ENCODE measurements at places on chromosomes 1 and 21. TPM values are rescaled to one million over a fixed set of nuclear protein-coding genes. Genes with fewer than 3 reads are reported as not detected.

DNA sequence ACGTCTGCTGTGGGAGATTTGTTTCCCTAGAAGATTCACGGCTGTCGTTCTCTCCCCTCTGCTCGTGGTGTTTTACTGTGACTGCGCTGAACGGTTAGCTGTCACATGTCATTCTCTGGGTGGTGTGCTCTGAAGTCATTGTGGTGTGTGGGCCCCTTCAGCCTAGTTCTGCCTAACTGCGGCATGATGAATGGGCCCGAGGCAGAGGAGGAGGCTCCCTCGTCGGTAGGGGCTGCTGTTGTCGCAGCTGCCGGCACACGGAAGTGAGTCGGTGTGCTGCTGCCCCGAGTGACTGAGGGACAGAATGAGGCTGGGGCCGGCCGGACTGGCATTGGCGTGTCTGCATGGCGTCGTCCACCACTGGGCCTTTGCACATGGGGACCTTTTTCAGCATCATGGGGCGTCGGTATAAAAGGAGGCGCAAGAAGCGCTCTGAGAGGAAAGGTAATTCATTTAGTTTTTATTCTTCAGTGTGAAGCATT is 77.9 kb downstream of the ADARB1 start:
- no peaks in the 10 kb centered on the region for H3K27me3 ChIP-seq
- DNase-seq = peak; percentile 74
- H3K4me1 ChIP-seq = peaks cover 57% of the 10 kb centered on the region
- H3K4me3 ChIP-seq = peak overlapping the region; percentile 78

GFI1 gene
- 76.9 TPM for total RNA-seq

GRCh38 chr1:117820694-117821381 is 108.6 kb downstream of the GDAP2 start:
- H3K27me3 ChIP-seq = peaks cover 2% of the 10 kb centered on the region
- H3K4me3 ChIP-seq = no peak overlapping the region
- no peak overlapping the region for H3K27ac ChIP-seq
- H3K36me3 ChIP-seq = no peaks in the 10 kb centered on the region
- H3K4me1 ChIP-seq = no peaks in the 10 kb centered on the region

HTR6 gene
- not detected for total RNA-seq

C4BPA gene
- not detected for total RNA-seq

GRCh38 chr1:222275729-222276465 is 272.0 kb downstream of the HHIPL2 start:
- no peak overlapping the region for H3K27ac ChIP-seq
- no peaks in the 10 kb centered on the region for H3K36me3 ChIP-seq
- no peaks in the 10 kb centered on the region for H3K27me3 ChIP-seq

DNA sequence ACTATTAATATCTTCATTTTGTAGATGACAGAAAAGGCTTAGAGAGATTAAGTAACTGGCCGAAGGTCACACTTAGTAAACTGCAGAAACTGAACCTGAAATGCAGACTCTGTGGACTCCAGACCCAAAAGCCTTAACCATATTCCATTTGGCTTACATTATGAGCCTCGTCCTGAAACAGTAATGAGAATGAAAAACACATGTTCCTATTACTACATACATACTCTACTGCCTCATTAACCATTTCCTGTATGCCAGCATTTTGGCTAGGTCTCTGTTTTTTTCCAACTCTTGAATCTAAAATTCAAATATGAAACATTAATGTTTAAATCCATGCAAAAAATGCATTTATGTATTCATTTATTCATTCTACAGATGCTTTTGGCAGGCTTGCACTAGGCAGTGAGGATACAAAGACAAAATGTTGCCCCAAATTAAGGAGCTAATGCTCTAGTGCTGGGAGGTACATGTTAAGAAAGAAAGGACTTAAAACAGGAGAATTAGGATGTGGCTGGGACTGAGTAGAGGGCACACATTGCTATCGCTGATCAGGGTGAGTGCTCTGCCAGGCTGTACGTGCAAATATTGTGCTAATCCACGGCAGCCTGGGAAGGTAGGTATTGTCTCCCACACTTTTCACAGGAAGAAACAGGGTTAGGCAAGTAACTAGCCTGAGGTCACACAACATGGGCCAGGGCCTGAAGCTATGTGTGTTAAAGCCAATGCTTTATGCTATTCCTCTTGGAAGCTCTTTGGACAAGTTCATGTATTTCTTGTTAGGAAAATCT is 14.0 kb downstream of the DEGS1 start:
- no peaks in the 10 kb centered on the region for H3K27me3 ChIP-seq
- no peak for DNase-seq
- peaks cover 28% of the 10 kb centered on the region for H3K36me3 ChIP-seq
- peaks cover 26% of the 10 kb centered on the region for H3K4me1 ChIP-seq
- no peak overlapping the region for H3K4me3 ChIP-seq

- DNase-seq = no peak
- H3K27ac ChIP-seq = no peak overlapping the region
- H3K27me3 ChIP-seq = no peaks in the 10 kb centered on the region
- H3K4me1 ChIP-seq = no peaks in the 10 kb centered on the region
- no peaks in the 10 kb centered on the region for H3K36me3 ChIP-seq
Observed at GRCh38 chr21:30620080-30620479, 347 bp upstream of the KRTAP20-4 start.

NTMT2 gene
- not detected for total RNA-seq

GRCh38 chr1:202227053-202227672 is 33.6 kb downstream of the LGR6 start:
- no peaks in the 10 kb centered on the region for H3K36me3 ChIP-seq
- H3K4me1 ChIP-seq = peaks cover 21% of the 10 kb centered on the region
- no peak overlapping the region for H3K4me3 ChIP-seq
- H3K27ac ChIP-seq = no peak overlapping the region
- DNase-seq = peak; percentile 22
- peaks cover 16% of the 10 kb centered on the region for H3K27me3 ChIP-seq

ANKRD34A gene
- total RNA-seq = 2.9 TPM

C1orf185 gene
- not detected for total RNA-seq

- H3K27me3 ChIP-seq = no peaks in the 10 kb centered on the region
- DNase-seq = no peak
- H3K36me3 ChIP-seq = no peaks in the 10 kb centered on the region
- H3K4me3 ChIP-seq = no peak overlapping the region
Observed at GRCh38 chr1:187951817-187952216, 1123.1 kb downstream of the PLA2G4A start.

DNA sequence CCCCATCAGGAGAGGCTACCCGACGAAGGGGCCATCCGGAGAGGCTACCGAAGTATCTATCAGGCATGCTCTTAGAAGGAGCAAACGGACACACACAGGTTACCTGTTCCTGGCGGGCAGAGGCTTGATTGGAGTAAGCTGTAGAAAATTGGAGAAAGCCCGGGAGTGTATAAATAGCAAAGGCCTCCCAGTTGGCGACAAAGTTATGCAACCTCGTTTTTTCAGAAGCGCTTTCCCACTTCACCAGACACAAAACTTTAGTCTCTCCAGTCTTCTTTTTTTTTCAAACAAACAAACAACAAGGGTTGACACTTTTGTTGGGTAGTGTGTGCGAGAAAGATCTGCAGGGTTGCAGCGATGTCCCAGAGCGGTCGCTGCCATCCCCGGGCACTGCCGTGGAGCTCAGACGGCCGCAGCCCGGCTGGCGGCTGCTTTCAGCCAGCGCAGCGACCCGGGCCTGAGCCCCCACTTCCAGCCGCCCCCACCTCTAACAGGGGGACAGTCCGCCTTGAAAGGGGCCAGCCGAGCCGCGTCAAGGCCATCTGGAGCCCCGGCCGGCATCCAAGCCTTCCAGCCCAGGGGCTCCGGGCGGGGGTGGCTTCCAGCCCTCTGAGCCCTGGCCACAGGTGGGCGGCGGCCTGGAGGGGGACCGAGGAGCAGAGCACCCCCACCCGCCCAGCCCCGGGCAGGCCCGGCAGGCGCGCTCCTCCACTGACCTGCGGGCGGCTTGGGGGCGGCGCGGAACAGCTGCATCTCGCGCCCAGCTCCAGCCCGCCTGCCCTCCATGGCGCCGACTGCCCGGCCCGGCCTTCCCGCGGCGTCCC is 616 bp downstream of the MCOLN3 start:
- H3K4me1 ChIP-seq = peaks cover 31% of the 10 kb centered on the region
- peaks cover 52% of the 10 kb centered on the region for H3K27me3 ChIP-seq

DNA sequence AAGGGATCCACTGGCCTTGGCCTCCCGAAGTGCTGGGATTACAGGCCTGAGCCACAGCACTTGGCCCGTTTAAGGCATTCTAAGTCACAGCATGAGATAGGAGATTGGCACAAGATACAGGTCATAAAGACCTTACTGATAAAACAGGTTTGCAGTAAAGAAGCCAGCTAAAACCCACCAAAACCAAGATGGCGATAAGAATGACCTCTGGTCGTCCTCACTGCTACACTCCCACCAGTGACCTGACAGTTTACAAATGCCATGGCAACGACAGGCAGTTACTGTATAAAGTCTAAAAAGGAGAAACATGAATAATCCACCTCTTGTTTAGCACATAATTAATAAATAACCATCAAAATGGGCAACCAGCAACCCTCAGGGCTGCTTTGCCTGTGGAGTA is 33.3 kb upstream of the RCC2 start:
- H3K4me3 ChIP-seq = no peak overlapping the region
- no peaks in the 10 kb centered on the region for H3K4me1 ChIP-seq
- no peaks in the 10 kb centered on the region for H3K27me3 ChIP-seq
- H3K36me3 ChIP-seq = no peaks in the 10 kb centered on the region
- no peak overlapping the region for H3K27ac ChIP-seq

- peak; percentile 35 for DNase-seq
- H3K27ac ChIP-seq = no peak overlapping the region
- no peaks in the 10 kb centered on the region for H3K27me3 ChIP-seq
- H3K4me1 ChIP-seq = peaks cover 34% of the 10 kb centered on the region
- H3K36me3 ChIP-seq = peaks cover 2% of the 10 kb centered on the region
- no peak overlapping the region for H3K4me3 ChIP-seq
Observed at GRCh38 chr1:193457676-193458075, 271.3 kb upstream of the B3GALT2 start.

PLPPR5 gene
- total RNA-seq = not detected

DNA sequence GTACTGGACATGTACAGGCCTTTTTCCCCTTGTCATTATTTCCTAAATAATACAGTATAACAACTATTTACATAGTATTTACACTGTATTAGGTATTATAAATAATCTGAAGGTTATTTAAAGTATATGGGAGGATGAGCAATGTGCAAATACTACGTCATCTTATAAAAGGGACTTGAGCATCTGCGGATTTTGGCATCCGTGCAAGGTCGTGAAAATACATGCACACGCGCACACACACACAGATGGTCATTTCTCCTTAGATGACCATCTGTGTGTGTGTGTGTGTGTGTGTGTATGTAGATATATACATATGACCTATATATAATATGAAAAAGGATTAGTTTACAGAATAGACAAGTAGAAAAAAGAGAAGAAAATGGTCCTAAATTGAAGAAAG is 15.4 kb downstream of the ALG14 start:
- no peak for DNase-seq
- H3K27ac ChIP-seq = no peak overlapping the region
- no peaks in the 10 kb centered on the region for H3K27me3 ChIP-seq
- no peaks in the 10 kb centered on the region for H3K36me3 ChIP-seq
- H3K4me3 ChIP-seq = no peak overlapping the region

DNA sequence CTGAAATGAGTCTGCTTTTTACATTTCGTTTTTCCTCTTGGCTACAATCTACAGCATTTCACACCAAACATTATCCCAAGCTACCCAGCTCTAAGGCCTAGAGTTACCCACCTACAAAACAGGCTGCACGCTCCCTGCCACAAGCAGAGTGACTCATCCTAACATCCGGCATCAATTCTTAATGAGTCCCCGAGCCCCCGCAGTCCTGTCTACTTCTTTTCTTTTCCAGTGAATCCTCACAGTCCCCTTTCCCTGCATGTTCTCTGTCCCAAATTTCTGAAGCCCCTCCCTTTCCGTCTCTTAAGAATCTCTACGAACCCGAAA is 650 bp downstream of the PCNX2 start:
- H3K27ac ChIP-seq = peak overlapping the region; percentile 91
- H3K36me3 ChIP-seq = peaks cover 15% of the 10 kb centered on the region
- no peaks in the 10 kb centered on the region for H3K27me3 ChIP-seq
- H3K4me1 ChIP-seq = peaks cover 35% of the 10 kb centered on the region

DNA sequence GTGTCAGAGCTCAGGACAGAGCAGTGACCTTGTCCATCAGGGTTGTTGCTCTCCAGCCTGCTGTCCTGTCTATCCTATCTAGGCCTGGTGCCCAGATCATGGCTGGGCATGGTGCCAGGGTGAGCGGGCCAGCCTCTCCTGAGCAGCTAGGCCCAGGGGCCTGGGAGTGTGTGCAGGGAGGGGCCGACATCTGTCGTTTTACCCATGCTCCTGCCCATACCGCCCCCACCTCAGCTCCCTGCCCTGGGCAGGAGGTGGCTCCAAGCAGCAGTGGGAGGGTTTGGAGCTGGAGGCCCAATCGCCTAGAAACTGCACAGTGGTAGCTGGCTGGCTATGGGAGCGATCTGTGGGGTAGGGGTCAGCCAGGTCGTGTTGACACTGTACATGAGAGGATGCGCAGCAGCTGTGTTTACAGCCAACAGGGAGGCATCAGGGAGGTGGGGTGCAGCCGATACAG is 6.5 kb downstream of the INSRR start:
- peaks cover 18% of the 10 kb centered on the region for H3K4me1 ChIP-seq
- H3K27ac ChIP-seq = no peak overlapping the region
- DNase-seq = no peak
- H3K27me3 ChIP-seq = peaks cover 50% of the 10 kb centered on the region
- no peak overlapping the region for H3K4me3 ChIP-seq

DNA sequence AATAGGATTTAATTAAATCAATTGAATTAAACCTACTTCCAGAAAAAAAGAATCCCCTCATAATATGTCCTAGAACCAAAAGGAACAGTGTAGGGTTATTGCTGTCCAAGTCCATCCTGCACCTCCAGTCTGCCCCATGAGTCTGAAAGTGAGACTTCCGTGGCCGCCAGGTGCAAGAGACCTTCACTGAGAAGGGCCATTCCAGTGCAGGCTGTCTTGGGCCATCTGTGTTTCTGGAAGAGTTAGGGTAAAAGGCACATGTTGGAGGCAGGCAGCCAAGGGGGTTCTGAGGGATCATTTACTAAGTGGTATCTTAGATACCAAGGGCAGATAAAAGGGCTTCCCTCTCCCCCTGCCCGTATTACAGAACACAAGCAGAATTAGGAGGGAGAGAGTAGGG is 31.0 kb downstream of the UBE2T start:
- no peak for DNase-seq
- no peak overlapping the region for H3K4me3 ChIP-seq
- H3K36me3 ChIP-seq = no peaks in the 10 kb centered on the region
- peaks cover 3% of the 10 kb centered on the region for H3K4me1 ChIP-seq

GRCh38 chr1:91685994-91686393 is 185.3 kb downstream of the CDC7 start:
- peak overlapping the region; percentile 33 for H3K27ac ChIP-seq
- H3K4me1 ChIP-seq = peaks cover 43% of the 10 kb centered on the region
- peaks cover 66% of the 10 kb centered on the region for H3K36me3 ChIP-seq
- H3K27me3 ChIP-seq = no peaks in the 10 kb centered on the region
- no peak for DNase-seq

GRCh38 chr1:228148196-228148861 is 1.4 kb upstream of the GJC2 start:
- no peak overlapping the region for H3K27ac ChIP-seq
- no peak for DNase-seq
- no peaks in the 10 kb centered on the region for H3K27me3 ChIP-seq

DNA sequence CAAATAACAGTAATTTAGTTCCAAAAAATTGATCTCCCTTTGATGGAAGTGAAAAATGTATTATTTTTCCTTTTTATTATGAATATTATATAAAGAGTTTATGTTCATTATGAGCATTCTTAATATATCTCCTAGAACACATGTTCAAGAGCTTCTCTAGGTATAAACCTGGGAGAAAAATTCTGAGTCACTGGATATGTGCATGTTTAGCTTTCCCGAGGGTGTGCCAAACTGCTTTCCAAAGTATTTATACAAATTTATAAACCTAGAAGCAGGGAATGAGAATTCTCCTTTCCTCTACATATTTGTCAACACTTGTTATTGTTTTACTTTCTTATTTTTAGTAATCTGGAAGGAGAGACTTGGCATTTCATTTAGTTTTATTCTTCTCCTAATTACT is 25.0 kb downstream of the XCL2 start:
- H3K27me3 ChIP-seq = no peaks in the 10 kb centered on the region
- DNase-seq = no peak
- peaks cover 25% of the 10 kb centered on the region for H3K36me3 ChIP-seq
- H3K4me3 ChIP-seq = no peak overlapping the region
- peaks cover 64% of the 10 kb centered on the region for H3K4me1 ChIP-seq

Data from activated CD4-positive, alpha-beta memory T cell treated with anti-CD3 and anti-CD28 coated beads, Interleukin-2, amount 10 ng/mL, durations not matched to agents 7 days and 5 days (primary cell).